ENCODE measurements at places on chromosomes 6 and 20.

DNA sequence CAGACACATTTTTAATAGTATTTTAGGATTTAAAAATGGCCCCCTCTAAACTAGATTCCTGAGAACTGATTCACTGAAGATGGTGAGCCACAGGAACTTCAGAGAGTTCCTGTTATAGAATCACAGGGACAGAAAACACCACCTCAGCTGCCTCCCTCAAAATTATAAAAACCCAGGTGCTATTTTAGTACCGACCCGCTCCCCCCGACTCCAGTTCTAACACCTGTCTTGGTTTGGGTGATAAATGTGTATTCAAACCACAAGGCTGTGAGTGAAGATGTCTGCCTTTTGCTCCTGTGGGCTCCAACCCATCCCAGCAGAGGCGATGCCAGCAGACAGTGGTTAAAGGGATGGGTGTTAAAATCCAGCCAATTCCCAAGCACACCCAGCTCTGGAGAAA, 127.4 kb upstream of the LY86 start:
- DNase-seq, result no peak

- no peak for DNase-seq
Measured at GRCh38 chr20:10297684-10298240, 79.1 kb downstream of the SNAP25 start.

GRCh38 chr20:50582591-50583234, 72.5 kb downstream of the PTPN1 start:
- DNase-seq, result no peak

- no peak for DNase-seq
Measured at GRCh38 chr20:57594092-57594951, 25.9 kb downstream of the ZBP1 start.

- DNase-seq, result no peak
Measured at GRCh38 chr6:90190131-90190530, 106.5 kb downstream of the BACH2 start.

DNA sequence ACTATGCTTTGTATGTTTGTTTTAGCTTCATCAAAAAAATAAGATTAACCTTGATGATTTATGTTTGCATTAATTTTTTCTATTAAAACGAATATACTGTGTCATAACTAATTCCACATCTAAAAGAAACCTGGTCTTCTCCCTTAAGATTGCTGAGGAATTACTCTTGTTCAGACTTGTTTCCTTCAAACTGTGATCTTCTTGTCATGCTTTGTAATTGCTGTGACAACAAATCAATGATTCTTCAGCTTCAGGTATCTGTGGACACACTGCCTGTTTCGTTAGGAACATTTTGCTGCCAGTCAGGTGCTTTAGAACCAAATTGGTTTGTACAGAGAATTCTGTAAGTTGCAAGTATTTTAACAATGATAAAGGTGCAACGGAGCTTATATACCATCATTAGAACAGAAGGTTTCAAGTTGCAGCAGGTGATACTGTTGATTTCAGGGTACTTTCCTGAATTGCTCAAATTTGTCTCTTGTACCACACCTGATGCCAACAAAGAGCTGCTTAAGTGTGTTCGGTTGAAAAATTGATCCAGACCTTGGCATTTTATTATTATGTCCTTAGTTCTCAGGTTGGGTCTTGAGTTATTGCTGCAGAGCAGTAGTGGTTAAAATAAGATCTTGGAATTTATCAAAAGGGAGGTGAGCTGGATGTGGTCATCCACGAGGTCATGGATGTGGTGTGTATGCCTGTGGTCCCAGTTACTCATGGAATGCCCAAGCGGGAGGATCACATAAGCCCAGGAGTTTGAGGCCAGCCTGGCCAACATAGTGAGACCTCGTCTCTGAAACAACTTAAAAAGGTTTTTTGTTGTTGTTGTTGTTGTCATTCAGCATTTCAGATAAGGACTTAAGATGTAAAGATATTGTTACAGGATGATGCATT, 19.5 kb downstream of the SYTL3 start:
- no peak for DNase-seq

DNA sequence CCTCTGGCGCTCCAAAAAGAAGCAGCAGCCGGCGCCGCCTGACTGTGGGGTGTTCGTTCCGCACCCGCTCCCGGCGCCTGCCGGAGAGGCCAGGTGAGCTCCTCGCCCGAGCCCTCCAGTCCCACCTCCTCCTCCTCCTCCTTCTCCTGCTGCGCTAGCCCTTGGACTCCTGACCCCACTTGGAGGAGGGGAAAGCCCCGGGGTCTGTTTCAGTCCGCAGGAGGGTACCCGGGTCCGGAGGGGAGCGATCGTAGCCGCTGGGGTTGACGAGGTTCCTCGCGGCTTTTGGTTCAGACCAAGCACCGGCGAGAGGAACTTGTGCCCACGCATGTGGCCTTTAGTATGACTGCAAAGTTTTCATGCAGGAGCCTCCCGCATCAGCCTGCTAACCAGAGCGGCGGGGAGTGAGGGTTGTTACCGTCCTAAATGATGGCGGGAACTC, 493 bp downstream of the CRYBG1 start:
- no peak for DNase-seq

DNA sequence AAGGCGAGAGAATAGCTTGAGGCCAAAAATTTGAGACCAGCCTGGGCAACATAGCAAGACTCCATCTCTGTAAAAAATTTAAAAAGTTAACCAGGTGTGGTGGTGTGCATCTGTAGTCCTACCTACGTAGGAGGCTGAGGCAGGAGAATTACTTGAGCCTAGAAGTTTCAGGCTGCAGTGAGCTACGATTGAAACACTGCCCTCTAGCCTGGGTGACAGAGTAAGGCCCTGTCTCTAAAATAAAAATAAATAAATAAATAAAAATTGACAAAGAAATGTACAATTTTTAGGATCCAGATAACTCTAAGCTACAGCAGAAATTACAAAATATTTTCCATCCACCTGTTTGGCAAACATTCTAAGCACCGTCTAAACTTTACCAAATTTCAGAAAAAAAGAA, 941.0 kb upstream of the ADGRB3 start:
- DNase-seq, result no peak

- no peak for DNase-seq
Measured at GRCh38 chr6:111854683-111855082, 18.6 kb downstream of the FYN start.

DNA sequence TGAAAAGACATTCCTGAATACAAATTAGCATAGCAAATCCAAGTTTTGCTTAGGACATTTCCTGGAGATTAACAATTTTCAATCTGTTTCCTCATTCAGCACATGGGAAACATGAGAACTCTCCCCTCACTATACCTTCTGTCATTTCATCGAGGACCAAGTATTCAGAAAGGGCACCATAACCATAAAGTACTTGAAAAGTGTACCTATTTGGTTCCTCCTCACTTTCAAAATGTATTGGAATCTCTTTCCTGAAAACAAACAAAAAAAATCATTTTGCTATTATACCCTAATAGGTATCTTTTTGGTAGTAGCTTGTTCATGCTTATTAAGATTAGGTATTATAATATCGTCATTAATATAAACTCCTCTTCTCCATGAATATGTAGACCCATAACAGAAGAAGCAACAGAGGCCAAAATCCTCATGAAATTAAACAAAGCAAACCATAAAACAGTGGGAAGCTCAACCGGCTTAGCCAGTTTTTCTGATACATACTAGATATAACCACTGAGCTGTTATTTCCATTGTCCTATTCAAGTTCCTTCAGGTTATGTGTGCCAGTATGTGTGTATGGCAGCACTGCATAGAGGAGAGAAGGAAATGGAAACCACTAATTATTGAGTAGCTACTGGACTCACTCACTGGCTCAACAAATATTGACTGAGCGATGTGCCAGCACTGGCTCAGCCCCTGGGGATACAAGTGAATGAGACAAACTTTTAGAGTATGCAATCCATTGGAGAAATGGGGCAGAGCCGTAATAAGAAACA, 274.0 kb downstream of the MAFB start:
- DNase-seq, result no peak

DNA sequence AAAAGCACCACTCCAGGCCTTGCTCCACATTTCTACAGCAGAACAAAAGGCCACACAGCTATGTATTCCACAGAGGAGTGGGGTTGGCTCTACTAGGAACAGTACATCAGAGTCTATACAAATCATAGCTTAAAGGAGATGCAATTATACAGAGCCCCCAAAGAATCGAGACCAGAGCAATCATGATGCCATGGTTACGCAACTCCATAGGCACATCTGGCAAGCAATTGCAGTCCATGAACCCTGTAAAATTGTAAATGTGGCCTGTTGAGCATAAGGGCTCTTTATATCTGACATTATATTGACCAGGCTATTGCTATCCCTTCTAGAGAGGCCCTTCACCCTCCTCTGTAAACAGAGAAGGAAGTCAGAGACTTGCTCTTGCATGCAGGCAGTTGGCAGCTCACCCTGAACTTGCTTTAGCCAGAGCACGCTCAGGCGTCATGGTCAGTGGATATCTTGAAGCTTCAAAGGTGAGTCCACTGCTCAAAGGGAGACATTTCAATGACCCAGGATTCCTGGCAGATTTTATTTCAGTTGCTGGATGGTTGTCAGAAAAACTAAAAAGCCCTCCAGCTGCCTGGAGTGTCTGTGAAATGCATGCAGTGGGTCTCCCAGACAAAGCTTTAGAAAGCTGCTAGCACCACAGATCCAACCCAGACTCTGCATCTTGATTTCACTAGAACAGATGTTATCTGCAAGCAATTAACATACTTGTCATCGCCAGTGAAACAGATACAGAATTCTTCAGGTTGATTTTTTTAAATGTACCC, 357.2 kb downstream of the CENPW start:
- DNase-seq, result no peak

- no peak for DNase-seq
Measured at GRCh38 chr6:41622206-41622988, 15.9 kb upstream of the MDFI start.

- no peak for DNase-seq
Measured at GRCh38 chr6:44041461-44042260, 85.6 kb downstream of the MRPL14 start.

DNA sequence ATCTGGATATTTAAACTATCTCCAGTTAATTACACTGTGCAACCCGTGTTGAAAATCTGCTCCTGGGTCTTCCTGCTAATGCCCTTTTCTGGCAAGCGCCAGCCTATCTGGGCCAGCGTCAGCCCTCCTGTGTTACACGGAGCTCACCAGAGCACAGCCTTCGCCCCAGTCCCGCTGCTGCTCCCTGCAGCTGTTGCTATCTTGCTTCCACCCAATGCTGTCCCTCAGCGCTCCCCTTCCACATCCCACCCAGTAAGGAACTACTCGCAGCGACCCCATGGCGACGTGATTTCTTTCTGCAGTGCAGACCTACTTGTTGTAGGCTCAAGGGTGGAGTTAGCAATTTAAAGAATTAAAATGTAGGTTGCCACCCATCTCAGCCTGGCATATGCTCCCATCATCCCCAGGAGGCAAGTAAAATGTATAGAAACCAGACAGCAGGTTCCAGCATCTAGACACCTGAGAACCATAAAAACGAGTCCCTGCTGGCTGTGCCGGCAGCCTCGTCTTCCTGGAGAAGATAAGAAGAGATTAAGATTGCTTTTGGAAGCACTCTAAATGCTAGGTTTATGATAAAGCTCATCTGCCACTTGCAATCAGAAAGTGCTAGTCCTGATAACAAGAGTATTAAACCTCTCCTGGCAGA, 254.3 kb upstream of the FOXQ1 start:
- no peak for DNase-seq

GRCh38 chr20:10747019-10747418, 73.2 kb upstream of the JAG1 start:
- no peak for DNase-seq

DNA sequence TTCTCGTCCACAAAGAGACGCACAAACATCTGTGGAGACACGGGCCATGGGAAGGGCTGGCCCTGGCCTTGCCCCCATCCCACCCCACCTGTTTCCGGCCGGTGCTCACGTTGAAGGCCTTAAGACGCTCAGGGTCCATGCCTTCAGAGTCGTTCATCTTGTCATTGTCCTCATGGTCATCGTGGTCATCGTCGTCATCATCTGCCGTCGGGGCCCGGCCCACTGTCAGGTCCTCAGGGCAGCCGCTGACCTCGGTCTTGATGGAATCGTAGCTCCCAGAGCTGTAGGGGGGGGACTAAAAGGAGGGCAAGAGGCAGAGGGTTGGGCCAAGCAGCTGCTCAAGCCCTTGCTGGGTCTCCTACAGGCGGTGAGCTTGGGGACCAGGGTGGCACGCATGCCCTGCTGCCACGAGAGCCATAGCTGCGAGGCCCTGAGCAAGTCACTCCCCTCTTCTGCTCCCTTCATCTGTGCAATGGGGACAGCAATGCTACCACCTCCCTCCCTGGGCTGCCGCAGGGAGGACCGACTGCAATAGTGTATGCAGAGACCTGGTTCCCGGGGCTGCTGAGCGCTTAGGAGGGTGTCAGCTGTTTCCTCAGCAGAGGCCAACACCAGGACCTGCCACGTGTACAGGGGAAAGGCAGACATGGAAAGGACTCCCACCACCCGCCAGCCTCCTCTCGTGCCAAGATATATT, 95.5 kb downstream of the ASXL1 start:
- no peak for DNase-seq

DNA sequence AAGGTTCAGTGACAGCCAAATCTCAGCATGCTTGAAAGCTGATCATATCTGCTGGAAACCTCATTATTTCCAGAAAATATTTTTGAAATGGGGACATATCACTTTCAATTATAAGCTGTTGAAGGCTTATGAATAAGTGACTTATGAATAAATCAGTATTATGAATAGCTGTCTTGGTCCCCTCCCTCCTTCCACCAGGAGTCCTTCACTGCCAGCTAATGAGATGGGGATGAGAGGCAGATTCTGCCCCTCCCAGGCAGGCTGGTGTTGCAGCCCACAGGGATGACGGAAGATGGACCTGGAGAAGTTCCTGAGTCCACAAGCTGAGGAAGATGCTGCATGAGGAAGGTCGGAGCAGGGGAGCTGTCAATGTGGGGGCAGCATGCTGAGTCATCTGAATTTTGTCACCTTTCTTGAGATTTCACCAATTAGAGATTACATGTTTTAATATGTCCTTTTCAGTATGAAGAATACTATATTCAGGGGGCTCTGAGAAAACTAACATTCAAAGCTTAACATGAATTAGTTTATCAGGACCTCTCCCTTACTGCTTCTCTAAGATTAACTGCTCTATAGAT, 112.2 kb downstream of the DTNBP1 start:
- no peak for DNase-seq

DNA sequence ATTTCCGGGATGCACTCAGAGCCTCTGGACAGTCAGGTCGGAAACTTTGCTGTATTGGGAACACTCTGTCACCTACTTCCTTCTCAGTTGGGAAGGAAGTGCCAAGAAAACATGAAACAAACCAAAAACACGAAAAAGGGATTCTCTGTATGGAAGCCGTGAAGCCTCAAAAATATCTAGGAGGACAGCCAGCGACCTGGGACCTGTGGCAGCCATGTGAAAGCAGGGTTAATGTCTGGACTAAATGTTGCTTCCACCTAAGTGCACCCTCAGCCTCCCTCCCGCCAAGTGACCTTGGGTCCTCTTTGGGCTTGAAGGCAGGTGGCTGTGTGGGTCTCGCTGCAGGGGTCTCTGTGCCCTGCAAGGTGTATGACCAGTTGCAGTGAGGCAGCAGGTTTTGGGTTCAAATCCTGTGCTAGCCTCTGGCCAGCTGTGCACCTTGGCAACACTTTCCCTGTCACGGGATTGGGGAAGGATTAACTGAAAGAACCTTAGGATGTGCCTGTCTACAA, 851 bp downstream of the MAVS start:
- DNase-seq, result no peak

Data from NCI-H2081 treated with DMSO at 0.1 percent for 48 hours (cell line).